Stimulated activated CD8-positive, alpha-beta memory T cell treated with anti-CD3 and anti-CD28 coated beads, Interleukin-15, amount 100 ng/mL, for 48 hours (primary cell): ENCODE measurements at places on chromosomes 1 and 21.

GRCh38 chr21:46208761-46209721 lies 19.5 kb downstream of the LSS start:
- no peak for DNase-seq

DNA sequence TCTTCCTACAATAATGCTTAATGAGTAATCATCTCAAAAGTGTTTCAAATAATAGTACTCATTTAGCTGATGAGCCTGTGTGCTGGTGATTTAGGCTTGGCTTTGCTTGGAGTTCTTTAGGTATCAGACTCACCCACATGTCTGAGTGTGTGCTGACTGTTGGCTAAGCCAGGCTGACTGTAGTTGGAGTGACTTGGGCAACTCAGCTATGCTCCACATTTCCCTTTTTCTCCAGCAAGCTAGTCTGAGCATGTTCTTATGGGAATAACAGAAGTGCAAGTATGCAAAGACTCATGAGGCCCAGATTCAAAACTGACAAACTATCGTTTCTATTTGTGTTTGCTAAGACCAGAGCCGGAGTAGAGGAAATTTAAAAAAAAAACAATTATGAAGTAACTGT lies 99.0 kb upstream of the ADGRL4 start:
- no peak for DNase-seq

DNA sequence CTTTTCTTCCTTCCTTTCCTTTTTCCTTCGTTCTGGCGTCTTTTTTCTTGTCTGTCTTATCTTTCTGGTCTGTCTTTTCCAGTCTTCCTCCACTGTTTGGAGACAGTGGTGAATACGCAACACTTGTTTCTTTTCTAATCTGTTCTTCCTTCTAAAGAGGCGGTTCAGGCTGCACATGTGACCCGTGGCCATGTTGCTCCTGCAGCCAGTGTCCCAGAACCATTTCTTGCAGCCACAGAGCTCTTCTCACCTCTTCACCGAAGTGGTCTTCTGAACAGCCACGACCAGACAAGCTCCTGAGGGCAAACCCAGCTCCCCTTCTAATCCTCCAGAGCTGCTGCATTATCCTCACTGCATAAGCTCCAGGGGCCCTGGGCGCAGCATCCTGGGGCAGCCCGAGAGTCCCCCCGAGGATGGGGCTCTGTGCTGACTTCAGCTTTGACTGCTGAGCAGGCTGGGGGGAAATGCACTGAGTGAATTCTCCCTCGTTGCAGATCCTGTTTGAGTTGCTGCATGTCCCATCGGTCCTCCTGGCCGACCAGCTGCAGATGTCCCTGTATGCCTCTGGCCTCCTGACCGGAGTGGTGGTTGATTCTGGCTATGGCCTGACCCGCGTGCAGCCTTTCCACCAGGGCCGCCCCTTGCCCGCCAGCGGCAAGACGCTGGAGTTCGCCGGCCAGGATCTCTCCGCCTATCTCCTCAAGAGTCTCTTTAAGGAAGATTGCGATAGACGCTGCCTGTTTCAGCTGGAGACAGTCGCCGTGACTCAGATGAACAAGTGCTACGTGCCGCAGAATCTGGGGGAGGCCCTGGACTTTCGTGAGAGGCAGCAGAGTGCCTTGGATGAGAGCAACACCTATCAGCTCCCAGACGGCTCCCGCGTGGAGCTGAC lies 70.4 kb downstream of the ACTL8 start:
- DNase-seq: no peak

DNA sequence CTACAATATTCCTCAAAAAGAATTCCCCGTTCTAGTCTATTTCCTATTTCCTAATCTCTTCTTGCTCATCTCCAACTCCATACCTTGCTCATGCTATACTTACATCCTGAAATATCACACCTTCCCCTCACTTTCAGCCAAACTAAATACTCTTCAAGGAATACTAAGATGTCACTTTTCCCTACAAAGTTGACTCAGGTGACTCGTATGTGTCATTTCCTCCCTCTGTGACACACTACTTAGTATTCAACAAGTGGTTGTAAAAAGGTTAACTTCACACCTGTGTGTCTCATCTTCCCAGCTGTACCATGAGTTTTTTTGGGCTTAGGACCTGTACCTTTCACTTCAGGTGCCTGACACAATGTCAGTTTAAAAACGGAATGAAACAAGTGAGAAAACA lies 81.9 kb upstream of the LBR start:
- DNase-seq: no peak

DNA sequence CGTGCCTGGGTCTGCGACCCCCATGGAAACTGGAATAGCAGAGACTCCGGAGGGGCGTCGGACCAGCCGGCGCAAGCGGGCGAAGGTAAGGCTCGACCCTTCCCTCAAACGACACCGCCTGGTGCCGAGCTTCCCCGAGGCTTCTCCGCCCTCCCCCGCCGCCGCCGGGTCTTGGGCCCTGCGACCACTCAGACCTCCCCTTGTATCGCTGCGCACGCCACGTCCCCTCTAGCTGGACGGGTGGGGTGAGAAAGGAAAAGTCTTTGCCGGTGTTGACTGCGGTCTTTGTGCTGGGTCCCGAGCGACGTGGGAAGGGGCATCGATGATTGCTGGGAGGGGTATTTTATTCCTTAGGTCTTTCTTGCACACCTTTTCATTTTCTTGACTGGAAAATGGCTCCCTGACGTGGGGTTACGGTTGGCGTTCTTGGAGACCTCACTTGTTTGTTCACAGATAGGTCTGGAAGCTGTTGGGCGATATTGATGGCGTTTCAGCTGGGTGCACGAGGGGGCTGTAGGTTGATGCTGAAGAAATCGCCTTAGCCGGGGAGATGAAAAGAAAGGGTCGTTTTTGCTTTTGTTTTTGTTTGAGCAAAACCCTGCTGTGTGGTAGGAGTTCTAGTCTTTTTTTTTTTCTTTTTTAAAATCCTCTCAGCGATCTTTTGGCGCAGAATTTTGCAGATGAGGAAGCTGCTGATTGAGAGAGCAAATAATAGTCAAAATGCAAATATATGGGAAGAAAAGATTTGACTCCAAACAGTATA lies 776 bp downstream of the KDM1A start:
- no peak for DNase-seq

- DNase-seq: no peak
These were observed 137.4 kb downstream of the DYRK1A start for GRCh38 chr21:37503848-37504467.
